Activated naive CD4-positive, alpha-beta T cell (primary cell): ENCODE measurements at places on chromosomes 16 and 17.

GRCh38 chr17:83070800-83071341 lies 8.5 kb upstream of the METRNL start:
- DNase-seq, result no peak

DNA sequence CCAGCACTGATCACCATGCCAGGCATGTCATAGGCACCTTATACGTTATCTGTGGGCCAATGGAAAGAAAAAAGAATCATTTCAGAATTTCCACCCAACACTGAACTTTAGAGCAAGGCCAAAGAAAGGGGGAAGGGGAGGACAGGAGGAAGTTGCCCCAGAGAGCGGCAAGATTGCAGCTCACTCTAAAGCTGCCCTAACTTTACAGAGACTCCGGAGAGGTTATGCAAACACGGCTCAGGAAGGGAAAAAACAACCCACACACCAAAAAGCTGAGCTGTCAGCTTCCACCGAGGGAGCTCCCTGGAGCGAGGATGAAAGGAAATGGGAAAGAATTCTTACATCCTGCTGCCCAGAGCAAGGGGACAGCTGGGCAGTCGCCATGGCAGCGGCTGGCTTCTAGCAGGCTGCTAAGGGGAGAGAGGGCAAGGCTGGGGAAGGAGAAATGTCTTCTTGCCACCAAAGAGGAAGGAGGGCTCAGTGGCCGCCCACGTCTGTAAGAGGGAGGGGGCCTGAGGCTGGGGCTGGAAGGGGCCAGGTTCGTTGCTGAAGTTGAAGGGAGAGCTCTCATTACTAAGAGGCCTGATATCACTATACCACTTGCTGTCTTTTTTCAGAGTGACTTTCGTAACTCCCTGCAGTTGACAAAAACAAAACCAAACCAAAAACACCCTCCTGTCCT lies 18.2 kb downstream of the COTL1 start:
- DNase-seq, result peak; percentile 15

DNA sequence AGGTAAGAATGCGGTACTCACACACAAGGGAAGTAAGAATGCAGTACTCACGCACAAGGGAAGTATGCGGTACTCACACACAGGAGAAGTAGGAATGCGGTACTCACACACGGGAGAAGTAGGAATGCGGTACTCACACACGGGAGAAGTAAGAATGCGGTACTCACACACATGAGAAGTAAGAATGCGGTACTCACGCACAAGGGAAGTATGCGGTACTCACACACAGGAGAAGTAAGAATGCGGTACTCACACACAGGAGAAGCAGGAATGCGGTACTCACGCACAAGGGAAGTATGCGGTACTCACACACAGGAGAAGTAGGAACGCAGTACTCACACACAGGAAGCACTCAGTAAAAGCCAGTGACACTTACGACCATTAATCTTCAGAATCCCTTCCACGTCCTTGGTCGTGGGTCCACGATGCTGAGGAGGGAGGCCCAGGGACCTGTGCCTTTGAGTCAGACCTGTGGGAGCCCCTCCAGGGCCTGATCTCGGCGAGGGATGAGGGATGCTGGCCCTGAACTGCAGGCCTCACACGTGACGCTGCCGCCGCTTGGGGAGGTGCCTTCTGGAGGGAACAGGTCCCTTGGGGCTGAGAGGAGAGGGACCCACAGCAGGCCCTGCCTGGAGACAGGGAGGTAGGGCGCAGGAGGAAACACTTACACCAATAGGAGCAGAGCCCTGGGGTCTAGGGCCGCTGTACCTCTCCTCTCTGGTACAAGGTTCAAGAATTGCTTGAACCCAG lies 20.2 kb downstream of the ABR start:
- no peak for DNase-seq

GRCh38 chr17:28810437-28810836 lies 32.2 kb downstream of the FAM222B start:
- no peak for DNase-seq

- no peak for DNase-seq
Measured at GRCh38 chr16:2252806-2253148, 1.4 kb upstream of the ECI1 start.

DNA sequence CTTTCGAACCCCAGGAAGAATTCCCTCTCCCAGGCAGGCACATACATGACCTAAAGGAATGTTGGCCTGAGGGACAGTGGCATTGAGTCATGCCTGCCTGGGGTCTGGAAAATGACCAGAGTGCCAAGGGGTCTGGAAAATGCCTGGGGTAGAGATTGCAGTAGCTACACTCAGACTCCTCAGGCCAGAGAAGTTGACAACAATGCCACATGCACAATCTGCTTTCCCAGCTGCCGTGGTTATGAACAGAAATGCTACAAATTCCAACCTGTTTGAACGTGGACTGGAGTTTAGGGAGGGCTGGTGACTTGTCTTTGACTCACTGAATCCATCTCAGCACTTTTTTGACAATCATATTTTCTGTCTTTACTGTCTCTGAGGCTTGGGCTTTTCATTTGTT lies 250.0 kb downstream of the ABCC12 start:
- DNase-seq, result no peak
